Fibroblast of the aortic adventitia (primary cell): ENCODE measurements at places on chromosomes 1 and 21. TPM values are rescaled to one million over a fixed set of nuclear protein-coding genes. Genes with fewer than 3 reads are reported as not detected.

- no peak for DNase-seq
Measured at GRCh38 chr1:19328486-19328885, 16.4 kb downstream of the SLC66A1 start.

DNA sequence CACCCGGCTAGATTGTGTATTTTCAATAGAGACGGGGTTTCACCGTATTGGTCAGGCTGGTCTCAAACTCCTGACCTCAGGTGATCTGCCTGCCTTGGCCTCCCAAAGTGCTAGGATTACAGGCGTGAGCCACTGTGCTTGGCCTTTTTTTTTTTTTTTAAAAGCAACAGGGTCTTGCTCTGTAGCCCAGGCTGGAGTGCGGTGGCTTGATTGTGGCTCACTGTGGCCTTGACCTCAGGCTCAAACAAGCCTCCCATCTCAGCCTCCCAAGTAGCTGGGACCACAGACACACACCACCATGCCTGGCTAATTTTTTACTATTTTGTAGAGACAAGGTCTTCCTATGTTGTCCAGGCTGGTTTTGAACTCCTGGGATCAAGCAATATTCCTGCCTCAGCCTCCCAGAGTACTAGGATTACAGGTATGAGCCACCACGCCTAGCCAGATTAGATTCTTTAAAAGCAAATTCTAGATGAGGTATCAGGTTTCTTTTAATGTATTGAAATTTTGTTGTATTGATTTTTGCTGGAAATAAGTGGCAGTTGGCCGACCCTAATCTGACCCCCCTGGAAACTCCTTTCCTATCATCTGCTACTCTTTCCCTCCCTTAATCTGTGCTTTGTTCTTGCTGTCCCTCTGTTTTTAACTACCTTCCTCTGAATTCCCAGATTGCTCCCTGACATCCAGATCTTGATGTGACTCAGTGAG, 26.6 kb downstream of the ZFYVE9 start:
- DNase-seq = no peak

DNA sequence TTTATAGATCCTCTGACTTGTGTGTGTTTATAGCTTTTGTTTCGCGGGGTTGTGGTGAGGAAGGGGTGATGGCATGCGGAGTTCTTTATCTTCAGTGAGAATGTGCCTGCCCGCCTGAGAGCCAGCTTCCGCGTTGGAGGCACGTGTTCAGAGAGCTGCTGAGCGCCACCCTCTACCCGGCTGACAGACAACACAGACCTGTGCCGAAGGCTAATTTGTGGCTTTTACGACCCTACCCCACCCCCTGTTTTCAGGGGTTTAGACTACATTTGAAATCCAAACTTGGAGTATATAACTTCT, 14.4 kb upstream of the CD101 start:
- DNase-seq = no peak

GRCh38 chr1:170012920-170013319, 61.6 kb downstream of the KIFAP3 start:
- DNase-seq = no peak

DNA sequence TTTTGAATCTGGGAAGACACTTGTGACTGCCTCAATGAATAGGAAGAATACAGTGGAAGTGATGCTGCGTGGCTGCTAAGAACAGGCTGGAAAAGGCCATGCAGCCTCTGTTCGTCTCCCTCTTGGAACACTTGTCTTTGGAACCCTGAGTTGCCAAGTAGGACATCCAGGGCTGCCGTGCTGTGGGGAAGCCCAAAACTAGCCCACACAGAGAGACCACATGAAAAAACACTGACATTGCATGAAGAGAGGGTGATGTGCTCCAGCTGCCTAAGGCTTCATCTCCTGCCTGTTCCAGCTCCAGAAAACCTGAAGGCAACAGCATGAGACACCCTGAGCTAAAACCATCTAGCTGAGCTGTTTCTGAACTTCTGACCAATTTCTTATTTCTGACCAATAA, 61.1 kb upstream of the GNG4 start:
- DNase-seq = no peak

GRCh38 chr1:14598498-14599182, at the start of gene KAZN:
Gene KAZN, plus strand, starts transcription at chr1:14598685.
- no peak for DNase-seq

- no peak for DNase-seq
Measured at GRCh38 chr1:236522937-236523703, 662 bp upstream of the LGALS8 start.

- DNase-seq = no peak
Measured at GRCh38 chr1:58431901-58432620, 114.5 kb downstream of the OMA1 start.

DNA sequence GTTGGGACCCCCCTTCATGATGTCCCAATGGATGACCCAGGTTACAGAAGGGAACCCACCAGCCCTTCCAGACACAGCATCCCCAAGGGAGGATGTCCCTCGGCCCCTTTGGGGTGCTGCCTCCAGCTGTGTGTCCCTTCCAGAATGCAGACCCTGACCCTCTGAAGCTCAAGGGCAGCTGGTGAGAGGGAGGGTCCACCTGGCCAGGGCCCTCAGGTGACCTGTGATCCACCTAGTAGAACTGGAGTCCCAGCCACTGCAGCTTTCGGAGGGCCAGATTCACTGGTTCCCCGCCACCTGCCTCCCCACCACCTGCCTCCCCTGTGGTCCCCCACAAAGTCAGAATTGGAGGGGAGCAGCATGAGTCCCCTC, 9.6 kb upstream of the TFF1 start:
- no peak for DNase-seq

- DNase-seq = no peak
Measured at GRCh38 chr1:162256287-162256686, 120.4 kb downstream of the SPATA46 start.

GRCh38 chr1:236320671-236321070, 38.9 kb upstream of the ERO1B start:
- no peak for DNase-seq

- DNase-seq = no peak
Measured at GRCh38 chr1:2104621-2105427, 54.6 kb downstream of the PRKCZ start.

DNA sequence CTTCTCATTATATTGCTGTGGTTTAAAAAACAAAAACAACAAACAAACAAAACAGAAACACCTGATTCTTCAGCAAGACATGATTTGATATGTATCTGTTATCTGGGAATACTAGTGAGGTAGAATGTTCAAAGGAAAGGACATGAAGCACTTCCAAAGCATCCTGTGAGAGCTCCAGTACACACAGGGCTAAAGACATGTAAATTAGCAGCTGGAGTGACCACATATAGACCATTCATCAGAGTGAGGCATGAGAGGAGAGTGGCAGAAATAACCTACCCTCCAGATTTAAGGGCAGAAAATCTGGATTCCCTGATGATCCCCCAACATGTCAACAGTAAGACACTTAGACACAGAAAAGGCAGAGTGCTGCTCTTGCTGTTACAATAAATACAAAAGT, 260.5 kb upstream of the CHRM3 start:
- DNase-seq = no peak

DNA sequence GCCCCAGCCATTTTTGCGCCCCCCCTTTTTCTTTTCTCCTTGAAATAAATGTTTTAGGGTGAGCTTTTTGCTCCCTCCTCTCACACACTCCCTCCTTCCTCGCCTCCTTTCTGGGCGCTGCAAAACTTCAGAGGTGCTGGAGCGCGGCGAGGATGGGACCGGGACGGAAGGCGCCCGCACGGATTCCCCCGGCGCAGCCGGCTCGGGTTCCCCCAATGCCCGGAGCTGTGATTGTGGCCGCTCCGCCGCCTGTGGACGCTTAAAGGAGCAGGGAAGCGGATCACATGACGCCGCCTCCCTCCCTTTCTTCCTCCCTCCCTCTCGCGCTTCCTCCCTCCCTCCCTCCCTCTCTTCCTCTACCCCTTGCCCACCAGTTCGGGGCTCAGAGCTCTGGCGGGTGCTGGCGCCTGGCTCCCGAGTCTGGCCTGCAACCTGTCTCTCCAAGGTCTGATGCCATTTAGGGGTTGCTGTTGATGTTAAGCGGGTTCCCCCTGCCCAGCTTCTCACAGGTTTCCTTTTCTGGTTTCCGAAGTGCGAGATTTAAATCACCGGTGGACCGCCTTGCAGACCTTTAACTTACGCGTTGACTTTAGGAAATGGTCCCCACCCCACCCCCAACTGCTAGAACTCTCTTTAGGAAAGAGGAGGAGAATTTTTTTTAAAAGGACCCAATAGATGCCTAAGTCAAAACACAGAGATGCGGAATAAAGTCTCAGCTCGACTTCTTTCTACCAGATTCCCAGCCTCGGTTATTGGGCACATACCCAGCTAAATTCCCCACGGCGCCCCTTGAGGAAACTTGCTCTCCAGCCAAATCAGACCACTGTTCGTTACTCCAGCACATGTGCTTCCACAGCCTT, at the start of gene WLS:
TSS of gene WLS (minus strand) at position 235 of the 860 bp plus-strand sequence. CDS start at position 11, 224 bp downstream.
- DNase-seq = peak; percentile 80

GRCh38 chr1:101181930-101182329, 54.9 kb upstream of the S1PR1 start:
- no peak for DNase-seq

DNA sequence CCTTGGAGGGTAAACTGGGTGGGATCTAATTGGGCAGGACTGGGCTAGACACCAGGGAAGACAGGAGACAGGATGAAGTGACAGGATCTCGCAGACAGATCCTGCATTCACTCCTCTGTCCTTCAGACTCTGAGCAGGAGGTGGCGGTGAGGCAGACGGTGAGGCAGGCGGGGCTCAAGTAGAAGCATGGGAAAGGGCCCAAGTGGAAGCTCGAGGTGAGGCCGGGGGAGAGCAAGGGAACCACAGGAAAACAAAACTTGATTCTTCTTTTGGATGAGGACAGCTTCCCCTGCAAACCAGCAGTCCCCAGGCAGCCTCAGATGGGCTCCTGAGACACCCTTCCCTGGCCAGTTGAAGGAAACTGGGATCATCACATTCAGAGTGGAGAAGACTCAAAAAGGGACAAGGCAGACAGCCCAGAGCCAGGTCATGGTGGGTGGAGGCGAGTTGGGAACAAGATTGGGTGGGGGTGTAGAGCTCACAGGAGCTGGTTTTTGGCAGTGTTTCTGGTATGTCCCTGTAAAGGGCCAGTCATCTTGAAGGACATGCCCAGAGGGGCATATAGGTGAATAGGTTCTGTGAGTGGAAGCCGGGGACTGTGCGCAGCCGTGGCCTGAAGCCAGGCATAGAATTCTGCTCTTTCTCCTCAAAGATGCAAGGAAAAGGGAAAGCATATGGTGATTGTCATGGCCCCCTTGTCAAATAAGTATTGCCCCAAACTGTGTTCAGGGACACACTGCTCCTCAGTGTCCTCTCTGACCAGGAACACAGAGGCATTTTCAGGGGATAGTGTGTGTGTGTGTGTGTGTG, 18.0 kb downstream of the INKA2 start:
- DNase-seq = no peak

- DNase-seq = peak; percentile 10
Measured at GRCh38 chr21:41761934-41762635, 4.8 kb downstream of the RIPK4 start.

DNA sequence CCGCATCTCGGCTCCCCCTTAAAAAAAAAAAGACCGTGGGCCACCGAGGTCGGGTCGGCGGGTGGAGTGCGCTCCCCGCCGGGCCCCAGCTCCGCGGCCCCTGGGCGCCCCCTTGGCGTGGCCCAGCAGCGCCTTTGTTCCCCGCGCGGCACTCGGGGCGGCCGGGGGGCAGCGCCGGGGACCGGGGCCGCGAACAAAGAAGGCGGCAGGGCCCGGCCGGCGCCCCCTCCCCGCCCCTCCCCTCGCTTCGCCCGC, 571 bp downstream of the MARCKSL1 start:
- DNase-seq = no peak

DNA sequence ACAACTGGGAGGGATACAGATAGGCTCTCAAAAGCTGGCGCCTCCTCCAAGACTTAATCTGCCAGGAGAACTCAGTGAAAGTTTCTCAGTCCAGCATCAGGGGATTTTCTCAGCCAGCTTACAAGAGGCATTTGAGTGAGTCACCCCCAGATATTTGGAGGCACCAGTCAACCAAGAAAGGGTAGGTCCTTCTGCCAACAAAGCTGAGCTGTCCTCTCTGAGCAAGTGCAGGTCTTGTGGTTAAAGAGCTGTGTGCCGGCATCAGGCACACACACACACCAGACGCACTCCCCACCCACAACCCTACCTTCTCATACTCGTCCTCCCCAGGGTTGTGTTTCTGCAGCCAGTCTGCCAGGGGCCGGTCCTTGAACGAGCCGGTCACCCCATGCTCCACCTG, 27.0 kb upstream of the PPP1R15B start:
- peak; percentile 100 for DNase-seq

GRCh38 chr1:114227059-114227458, 73.4 kb upstream of the SYT6 start:
- DNase-seq = no peak

- DNase-seq = peak; percentile 64
Measured at GRCh38 chr1:19622204-19622603, 21.9 kb upstream of the NBL1 start.

- no peak for DNase-seq
Measured at GRCh38 chr1:21397813-21398188, 42.1 kb upstream of the NBPF3 start.

DNA sequence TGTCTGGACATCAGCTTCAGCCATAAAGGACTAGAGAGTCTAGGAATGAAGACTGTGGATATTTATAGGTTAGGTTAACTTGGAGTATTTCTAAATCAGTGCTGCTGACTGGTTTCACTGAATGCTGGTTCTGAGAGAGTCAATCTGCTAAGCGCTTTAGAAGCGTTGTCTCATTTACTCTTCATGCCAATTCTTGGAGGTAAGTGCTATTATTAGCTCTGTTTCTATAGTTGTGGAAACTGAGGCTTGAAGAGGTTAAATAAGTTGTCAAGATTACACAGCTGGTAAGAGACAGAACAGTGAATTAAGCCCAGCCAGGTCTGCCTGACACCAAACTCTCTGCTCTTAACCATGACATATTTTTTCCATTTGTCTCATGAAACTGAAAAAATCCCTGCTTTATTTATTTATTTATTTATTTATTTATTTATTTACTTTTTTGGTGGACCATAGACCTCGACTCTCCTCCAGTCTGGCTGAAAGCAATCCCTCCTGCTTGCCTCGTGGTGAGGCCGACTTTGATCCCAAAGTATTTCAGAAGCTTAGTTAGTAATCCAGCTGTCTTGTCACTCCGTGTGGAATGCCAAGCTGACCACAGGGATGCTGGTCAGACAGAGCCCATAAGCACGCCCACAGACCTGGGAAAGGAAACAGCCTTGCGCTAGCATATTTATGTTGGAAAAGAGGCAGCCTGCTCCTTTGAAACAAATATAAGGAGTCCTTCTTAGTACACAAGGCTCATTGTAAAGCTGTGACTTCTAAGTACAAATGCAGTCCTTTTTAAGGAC, 16.9 kb downstream of the NTMT2 start:
- DNase-seq = peak; percentile 93

The TRAF5 gene
- 9.4 and 20.6 TPM in 2 replicates for total RNA-seq

The SSX2IP gene
- 34.9 and 40.3 TPM in 2 replicates for total RNA-seq

The TP53BP2 gene
- total RNA-seq = 32.7 and 66.9 TPM in 2 replicates

The CFAP74 gene
- total RNA-seq = not detected in 2 replicates

The DNALI1 gene
- total RNA-seq = 7.4 and 13.7 TPM in 2 replicates

The PTGER3 gene
- total RNA-seq = 1.5 and 11.7 TPM in 2 replicates

The PADI2 gene
- total RNA-seq = 0.09 and 0.16 TPM in 2 replicates

The LCE1C gene
- not detected in 2 replicates for total RNA-seq

The ACTL8 gene
- not detected in 2 replicates for total RNA-seq

The RNF187 gene
- total RNA-seq = 39.8 and 78.7 TPM in 2 replicates

The DNAJC16 gene
- 8.6 and 20.0 TPM in 2 replicates for total RNA-seq

The NUDT4B gene
- total RNA-seq = 72.0 and 77.5 TPM in 2 replicates

The CREG1 gene
- 91.4 and 272 TPM in 2 replicates for total RNA-seq

The PLA2G2D gene
- not detected in 2 replicates for total RNA-seq

The OR1C1 gene
- not detected in 2 replicates for total RNA-seq

The SARS1 gene
- total RNA-seq = 321 and 576 TPM in 2 replicates

The TEX50 gene
- not detected in 2 replicates for total RNA-seq

The RIPK4 gene
- 0.45 TPM in 1 of 2 replicates, not detected in the other for total RNA-seq
